ENCODE measurements at places on chromosomes 2 and 18. TPM values are rescaled to one million over a fixed set of nuclear protein-coding genes. Genes with fewer than 3 reads are reported as not detected.

Gene ID2
- total RNA-seq, result 8.1 TPM

Gene SPEG
- 0.80 TPM for total RNA-seq

Gene KANSL3
- total RNA-seq, result 30.3 TPM

Gene IL1R1
- 10.9 TPM for total RNA-seq

Gene IL36G
- total RNA-seq, result not detected

Gene RAB12
- 117 TPM for total RNA-seq

Gene FBLN7
- total RNA-seq, result 5.2 TPM

Gene CHAC2
- total RNA-seq, result 20.0 TPM

Gene IL18RAP
- not detected for total RNA-seq

Gene PARD3B
- total RNA-seq, result 19.0 TPM

Gene NEB
- total RNA-seq, result 1.3 TPM

Gene SLC5A7
- total RNA-seq, result not detected

Gene PLCD4
- total RNA-seq, result 0.79 TPM

Gene SPC25
- total RNA-seq, result 16.4 TPM

Gene AFF3
- total RNA-seq, result not detected

Gene AQP4
- total RNA-seq, result not detected

Gene ASB1
- 11.1 TPM for total RNA-seq

Gene SLC8A1
- 7.0 TPM for total RNA-seq

Gene GREB1L
- 1.1 TPM for total RNA-seq

Gene MROH2A
- total RNA-seq, result not detected

Gene ITGA4
- 3.7 TPM for total RNA-seq

Gene SEMA4F
- 4.9 TPM for total RNA-seq

Gene HAAO
- total RNA-seq, result not detected

Gene THUMPD2
- total RNA-seq, result 13.7 TPM

Gene NAT8
- total RNA-seq, result not detected

Gene CD8B2
- total RNA-seq, result not detected

Gene GKN2
- total RNA-seq, result not detected

Gene PSTPIP2
- 4.7 TPM for total RNA-seq

Gene TDRD15
- total RNA-seq, result under 0.01 TPM

Gene PDCL3
- 20.7 TPM for total RNA-seq

Gene AQP12A
- not detected for total RNA-seq

Gene ACMSD
- total RNA-seq, result not detected

Gene COL5A2
- 81.4 TPM for total RNA-seq

Gene ASAP2
- 121 TPM for total RNA-seq

Gene SNTG2
- not detected for total RNA-seq

Gene GRHL1
- total RNA-seq, result 0.86 TPM

Gene AQP12B
- not detected for total RNA-seq

Gene MOCOS
- 0.53 TPM for total RNA-seq
